ENCODE measurements at places on chromosomes 12 and 14.

DNA sequence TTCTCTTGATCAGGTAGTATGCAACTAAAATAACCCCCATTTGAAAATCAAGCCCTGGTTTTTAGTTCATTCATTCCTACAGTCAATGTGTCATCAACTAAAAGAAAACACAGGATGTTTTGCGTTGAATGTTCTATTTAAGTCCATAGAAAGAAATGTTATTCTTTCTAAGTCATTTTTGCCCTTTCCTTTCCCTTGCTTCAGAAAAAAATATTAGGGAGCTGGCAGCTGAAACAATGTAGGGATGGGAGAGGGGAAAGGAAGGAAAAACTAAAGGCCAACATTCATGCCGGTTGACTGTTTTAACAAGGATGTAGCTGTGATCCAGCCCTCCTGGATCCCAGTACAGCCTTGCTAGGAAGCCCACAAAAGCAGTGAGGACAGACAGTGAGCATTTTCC is 155.1 kb downstream of the BTG1 start:
- no peak for DNase-seq

DNA sequence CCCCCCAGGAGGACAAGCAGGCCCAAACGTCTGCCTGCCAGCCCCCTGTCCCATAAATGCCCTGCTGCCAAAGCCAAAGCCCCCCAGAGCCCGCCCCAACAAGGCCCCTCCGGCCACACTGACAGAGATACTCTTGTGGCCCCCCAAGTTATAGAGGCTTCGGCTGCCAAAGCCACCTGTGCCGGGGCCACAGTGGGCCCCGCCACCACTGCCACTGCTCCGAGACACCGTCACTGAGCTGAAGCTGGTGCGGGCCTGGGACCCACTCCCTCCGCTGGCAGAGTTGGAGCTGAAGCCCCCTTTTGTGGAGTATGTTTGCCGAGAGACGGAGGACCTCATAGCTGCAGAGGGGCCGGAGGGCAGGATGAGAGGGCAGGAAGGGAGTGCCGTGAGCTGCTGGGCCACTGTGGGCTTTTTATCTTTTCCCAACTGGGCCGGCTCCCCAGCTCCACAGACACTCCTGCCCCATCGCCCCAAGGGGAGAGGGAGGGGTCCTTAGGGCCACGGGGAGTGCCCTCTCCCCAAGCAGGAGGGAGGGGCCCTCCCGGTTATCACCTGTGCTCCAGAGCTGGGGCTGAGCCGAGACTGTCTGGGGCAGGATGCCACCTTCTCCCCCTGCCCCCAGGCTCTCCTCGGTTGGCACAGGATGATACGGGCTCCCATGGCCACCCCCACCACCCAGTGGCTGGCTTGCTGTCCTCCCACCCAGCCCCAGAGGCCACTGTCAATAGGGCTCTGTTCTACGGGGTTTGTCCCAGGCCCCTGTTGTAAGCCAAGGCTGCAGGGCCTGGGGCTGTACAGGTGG is at the start of gene KRT79:
Gene KRT79, minus strand, starts transcription at position 390 of the 805 bp plus-strand sequence. Its CDS starts 51 bp downstream, at position 339.
- no peak for DNase-seq

DNA sequence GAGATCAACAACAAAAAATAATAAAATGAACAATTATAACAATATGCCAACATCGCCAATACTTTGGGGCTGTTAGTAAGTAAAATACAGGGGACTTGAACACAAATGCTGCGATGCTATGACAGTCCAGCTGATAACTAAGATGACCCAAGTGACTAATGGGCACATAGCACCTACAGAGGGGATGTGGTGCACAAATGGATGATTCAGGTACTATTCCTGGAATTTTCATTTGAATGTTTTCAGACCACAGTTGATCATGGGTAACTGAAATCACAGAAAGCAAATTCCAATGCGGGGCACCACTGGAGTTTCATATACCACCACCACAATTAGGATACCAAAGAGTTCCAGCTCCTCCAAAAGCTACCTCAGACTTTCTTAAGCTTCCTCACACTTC is 82.9 kb downstream of the RCOR1 start:
- no peak for DNase-seq

DNA sequence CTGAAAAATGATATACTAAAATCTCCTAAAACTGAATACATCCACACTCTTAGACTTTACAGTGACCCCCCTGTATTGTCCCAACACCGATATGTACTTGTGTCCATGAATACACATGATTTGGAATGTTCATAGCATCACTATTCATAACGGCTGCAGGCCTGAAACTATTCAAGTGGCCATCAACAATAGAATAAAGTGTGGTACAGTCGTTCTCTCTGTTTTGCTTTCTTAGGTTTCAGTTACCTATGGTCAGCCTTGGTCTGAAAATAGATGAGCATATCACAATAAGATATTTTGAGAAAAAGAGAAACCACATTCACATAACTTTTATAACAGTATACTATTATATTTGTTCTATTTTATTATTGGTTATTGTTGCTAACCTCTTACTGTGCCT is 150.6 kb downstream of the ASCL4 start:
- no peak for DNase-seq

DNA sequence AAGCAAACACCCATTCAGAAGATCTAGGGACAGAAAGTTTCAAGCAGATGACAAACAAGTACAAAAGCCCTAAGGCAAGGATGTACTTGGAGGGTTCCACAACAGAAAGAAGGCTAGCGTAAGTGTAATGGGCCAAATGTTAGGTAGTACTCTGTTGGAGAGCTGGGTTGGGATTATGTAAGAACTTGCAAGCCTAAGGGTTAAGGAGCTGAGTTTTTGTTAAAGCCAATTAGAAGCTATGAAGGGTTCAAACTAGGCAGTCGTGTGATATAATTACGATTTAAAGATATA is 41.4 kb downstream of the HECTD1 start:
- DNase-seq: no peak

- no peak for DNase-seq
Measured at GRCh38 chr14:103684471-103684870, 30.8 kb downstream of the XRCC3 start.

DNA sequence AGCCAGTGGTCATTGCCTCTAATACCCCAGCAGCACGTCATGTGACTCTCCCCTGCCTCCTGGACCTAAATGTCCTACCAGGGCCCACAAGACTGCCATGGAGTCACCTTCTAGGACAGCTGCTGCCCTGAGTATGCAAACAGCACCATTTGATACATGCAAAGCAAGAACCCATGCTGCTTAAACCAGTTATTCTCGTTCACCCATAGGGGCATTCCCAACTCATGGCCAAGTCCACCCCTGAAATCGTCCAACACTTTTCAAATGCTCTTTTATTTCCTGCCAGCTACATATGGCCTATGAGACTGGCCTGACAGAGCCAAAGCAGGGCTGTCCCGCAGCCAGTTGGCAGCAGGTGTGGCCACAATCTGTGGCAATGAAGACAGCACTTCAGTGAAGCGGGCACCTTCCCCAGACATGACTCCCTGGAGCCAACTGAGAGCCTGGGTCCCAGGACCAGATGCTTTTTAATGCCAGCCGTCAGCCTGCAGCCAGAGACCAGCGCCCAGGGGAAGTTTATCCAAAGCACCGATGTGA is 99.9 kb downstream of the BCAT1 start:
- DNase-seq: no peak

DNA sequence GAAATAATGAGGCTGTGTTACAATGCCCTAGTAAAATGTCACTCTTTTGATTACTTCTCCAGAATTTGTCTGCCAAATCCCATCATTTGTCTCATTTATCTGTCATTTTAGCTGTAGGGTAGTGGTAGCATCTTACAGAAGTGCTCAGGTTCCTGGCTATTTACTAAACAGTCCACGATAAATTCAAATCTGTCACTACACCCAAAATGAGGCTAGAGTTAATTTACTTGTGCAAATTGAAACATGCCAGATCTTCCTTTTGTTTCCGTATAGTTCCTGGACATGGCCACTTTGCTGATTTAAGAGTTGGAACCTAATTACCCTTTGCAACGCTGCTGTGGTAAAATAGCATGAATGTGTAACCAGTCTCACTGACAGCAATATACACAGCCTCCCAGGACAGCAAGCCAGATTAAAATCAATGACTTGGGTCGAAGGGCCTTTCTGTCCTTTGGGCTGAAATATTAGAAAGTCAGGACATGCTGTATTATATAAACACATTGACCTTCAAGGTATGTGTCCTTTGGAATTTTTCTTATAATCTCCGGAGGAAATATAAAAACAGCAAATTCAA is 485.4 kb downstream of the MDGA2 start:
- DNase-seq: no peak

DNA sequence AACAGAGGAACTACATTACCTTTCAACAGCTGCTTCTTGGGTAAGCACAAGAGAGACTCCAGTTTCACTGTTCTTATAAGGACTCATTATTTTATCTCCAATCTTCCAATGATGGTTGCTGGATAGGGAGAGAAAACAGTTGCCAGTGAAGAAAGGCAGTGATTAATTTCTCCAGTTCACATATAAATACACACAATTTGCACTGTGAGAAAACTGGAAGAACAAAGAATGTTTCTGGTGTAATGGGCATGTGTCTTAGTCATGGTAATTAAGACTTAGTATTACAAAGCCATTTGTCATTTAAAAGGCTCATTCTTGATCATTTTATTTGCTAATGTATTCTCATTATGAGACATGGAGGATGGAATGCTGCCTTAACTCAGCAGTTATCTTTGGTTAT is 78.0 kb upstream of the FAR2 start:
- DNase-seq: no peak

DNA sequence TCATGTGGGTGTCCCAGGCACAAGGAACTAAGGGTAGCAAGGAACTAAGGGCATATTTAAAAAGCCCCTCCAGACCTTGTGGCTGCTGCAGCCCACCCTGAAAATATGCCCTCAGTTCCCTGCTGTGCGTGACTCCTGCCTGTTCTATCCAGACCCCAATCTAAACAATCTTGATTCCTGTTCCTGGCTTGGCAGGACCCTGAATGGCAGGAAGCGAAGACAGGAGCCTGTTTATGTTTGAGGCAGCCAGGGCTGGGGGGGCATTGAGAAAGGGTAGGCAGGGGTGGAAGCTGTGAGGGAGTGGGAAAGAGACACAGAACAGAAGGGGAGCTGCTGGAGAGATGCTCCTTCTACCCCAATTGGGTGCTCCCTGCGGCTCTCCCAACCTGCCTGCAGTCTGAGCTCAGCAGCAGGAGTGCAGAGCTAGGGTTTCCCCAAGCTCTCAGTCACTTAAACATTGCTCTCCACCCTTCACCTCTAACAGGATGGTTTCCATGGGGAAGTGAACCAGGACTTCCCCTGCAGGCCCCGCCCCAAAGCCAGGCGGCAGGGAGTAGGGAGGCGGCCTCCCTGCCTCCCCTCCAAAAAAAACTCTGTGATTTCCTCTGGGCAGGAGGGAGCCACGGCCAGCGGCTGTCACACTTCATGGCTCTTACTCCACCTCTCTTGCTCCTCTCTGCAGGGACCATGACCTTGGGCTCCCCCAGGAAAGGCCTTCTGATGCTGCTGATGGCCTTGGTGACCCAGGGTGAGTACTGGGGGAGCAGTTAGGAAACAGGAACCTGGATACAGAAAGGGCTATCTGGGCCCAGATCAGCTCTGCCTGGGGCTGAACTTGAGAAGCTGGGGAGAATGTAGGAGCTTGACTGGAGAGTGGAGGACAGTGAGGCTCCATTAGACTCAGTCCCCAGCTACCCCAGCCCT is 4.7 kb downstream of the ACVRL1 start:
- DNase-seq: no peak

- no peak for DNase-seq
Measured at GRCh38 chr14:84591827-84592445, 938.0 kb upstream of the FLRT2 start.

- peak; percentile 9 for DNase-seq
Measured at GRCh38 chr12:132329036-132329719, at the start of gene GALNT9. GALNT9 (minus strand) TSS chr12:132329589; CDS start chr12:132329203, 386 bp downstream.

DNA sequence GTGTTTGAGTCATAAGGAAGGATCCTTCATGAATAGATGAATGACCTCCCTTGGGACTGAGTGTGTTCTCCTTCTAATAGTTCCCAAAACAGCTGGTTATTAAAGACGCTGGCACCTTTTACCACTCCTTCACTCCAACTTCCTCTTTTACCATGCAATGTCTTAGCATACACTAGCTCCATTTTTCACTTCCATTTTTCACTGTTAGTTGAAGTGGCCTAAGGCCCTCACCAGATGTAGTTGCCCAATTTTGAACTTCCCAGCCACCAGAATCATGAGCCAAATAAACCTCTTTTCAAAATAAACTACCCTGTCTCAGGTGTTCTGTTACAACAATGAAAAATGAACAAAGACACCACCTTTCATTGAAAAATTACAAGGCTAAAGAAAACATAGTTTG is 64.7 kb downstream of the GPR65 start:
- no peak for DNase-seq

GRCh38 chr14:36070031-36070719 is 106.3 kb downstream of the PTCSC3 start:
- peak; percentile 79 for DNase-seq

DNA sequence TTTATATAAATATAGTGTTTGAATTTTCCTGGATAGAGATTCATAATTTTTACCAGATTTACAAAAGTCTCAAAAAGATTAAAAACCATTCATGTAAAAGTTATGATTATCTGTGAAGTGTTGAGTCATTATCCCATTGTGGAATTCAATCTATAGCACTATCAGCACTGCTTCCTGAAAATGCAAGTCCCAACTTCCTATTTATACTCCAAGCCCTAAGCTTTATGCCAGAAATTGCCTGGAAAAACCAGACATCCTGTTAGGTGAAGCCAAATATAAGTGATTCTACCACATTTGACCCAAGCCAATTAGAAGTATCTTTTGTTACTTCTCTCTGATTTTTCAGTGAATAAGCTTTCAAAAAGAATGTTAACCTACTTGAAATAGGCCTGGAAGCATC is 129.1 kb downstream of the GPR135 start:
- no peak for DNase-seq

DNA sequence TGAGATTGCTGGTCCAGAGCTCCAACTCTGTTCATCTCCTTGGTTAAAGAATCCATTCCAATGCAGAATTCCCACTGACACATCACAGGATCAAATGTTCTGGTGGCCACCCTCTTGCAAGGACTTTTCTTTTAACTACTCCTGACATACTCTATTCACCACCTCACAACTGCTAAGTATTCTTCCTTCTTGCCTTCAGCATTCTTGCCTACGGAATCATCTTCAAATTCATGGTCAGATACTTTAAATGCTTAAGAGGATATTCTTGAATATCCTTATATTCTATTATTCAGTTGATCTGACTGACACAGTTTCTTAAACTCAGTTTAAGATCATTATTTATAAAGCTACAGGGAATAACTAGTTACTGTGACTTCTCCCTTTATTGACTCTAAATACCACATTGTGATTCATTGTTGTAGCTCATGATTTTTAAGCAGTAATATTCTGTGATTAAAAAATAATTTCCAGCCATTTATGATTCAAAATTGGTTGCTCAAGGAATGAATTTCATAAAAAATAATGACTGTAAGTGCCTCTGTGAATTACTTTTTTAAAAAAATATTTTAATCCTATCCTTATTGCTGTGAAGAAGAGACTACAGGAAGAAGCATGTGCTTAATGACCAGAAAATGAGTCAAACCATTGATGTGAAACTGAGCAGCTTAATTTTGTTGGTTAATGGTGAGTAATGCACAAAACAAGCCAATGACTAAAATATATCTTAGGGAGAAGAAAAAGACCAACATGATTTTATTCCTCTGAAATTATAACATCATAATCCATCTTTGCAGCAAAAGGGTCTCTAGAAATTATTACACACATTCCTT is 207.1 kb downstream of the PIK3C2G start:
- no peak for DNase-seq

All from NCI-H1105 (cell line).